ENCODE measurements at places on chromosomes 13 and 19.
A peak's percentile ranks its signal among the peaks of the same experiment; 100 is the strongest.

DNA sequence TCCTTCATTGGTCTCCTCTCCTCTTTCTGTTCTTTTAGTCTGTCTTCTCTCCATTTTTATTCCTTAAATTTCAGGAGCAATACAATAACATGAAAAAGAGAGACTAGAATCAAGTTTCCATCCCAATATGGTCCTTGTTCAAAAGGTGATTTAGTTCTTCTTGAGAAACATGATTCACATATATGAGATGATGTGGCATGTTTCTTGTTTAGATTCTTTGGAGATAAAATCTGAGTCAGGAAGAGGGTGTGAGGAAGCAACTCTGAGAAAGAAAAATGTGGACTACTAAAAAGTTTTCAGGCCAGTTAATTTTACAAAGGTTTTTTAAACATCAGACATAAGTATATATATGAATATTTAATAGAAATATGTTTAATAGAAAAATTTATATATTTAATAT lies 231.4 kb downstream of the OXGR1 start:
- DNase-seq, result no peak

GRCh38 chr19:12364391-12365235 lies 870 bp downstream of the ZNF442 start:
- peak; percentile 2 for DNase-seq

- peak; percentile 55 for DNase-seq
Measured at GRCh38 chr19:1251330-1252220, 3.2 kb downstream of the MIDN start.

DNA sequence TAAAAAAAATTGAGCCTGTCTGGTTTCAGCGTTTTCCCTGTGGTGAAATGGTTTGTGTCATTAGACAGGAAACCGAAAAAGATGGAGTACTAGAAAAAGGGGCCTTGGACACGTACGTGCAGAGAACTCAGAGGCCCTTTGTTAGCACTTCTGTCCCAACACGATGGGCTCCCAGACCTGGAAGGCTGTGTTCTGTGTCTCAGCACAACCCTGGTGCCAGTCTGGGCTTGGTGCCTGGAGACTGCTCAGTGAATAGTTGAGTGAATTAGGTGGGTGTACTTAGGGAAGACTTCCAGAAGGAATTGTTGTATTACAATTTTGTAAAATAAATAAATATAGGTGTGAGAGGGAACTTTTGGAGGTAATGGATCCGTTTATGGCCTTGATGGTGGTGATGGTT lies 8.7 kb downstream of the ZNF71 start:
- no peak for DNase-seq

DNA sequence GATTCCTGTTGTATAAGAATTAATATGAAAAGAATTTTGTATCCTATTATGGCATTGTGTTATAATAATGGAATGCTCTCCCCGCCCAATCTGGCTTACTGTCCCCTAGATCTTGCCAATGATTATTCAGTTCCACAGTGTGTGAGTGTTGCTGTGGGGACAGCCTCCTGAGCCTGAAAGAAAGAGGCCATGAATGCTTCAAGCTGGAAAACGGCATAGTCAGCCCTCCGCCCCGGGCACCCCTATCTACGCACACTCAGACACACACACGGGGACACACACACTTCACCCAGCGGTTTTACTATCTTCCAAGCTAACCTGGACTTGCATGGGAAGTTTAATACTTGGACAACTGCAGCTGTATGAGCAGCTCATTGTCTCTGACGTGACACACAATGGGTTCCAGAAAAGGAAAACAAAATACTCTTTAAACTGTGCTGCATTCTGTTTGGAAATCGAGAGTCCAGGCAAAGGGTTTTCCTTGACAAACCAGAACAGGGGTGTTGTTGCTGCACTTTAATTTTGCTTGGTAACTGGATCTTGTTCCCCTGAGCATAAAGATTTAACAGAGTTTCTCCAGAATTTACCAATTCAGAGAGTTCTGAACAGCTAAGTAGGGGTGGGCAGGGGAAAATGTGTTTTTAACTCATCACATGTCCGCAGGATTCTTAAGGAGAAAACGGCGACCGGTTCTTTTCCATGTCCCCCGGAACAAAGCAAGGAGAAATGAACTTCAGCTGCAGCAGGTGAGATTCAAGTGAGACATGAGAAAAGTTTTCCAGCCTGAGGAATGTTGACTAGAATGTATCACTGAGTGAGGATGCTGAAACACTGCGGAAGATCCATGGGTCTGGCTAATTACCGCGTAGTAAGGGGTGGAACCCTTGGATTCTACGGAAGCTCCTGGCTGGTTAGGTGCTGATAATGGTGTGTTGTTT lies 472.9 kb downstream of the FOXO1 start:
- DNase-seq, result peak; percentile 25

- DNase-seq, result no peak
Measured at GRCh38 chr13:37139356-37139755, 33.9 kb upstream of the CSNK1A1L start.

DNA sequence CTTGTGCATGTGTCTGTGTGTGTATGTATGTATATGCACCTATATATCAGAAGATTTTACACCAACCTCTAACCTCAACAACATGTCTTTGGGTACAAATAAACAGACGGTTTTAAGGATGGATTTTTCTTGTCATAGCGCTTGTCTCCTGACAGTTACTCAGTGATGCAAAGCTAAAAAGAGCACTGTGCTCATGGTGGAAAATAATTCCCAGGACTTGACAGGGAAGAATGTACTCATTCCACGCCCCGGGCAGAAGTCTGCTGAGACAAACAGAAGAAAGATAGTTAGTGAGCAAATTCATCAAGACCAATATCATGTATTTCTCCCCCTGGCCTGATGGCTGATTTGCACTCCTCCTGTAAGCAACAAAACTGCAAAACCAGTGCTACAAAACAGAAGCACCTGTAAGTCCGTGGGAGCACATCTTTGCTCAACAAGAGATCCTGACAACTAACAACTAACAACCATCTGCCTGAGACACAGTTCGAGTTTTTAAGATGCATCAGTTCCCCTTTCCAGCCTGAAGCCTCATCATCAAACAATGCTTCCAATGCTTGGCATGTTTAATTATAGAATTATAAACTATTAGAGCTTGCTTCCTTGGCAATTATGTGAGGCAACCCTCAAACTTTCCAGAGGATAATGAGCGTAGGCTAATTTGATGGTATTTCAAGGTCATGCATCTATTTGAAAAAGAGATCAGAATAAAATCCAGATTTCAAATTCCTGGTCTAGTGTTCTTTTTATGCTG lies 812.7 kb upstream of the MIR17HG start:
- no peak for DNase-seq

DNA sequence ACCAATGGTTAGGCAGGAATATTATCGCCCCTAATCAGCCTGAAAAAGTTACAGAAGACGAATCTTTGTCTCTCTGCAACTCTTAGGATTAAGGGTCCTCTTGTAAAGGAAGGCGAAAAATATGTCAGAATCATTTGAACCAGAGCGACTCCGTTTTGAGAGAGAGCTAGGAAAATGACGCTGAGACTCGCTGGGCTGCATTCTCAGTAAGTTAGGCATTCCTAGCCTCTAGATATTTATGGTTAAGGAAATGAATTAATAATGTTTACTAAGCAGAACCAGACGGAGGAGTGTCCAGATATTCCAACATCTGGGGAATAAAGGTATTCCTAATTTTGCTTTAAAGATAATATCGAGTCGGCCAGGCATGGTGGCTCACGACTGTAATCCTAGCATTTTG lies 755 bp upstream of the ZNF726 start:
- no peak for DNase-seq

- DNase-seq, result no peak
Measured at GRCh38 chr13:100125946-100126345, 37.1 kb downstream of the PCCA start.

DNA sequence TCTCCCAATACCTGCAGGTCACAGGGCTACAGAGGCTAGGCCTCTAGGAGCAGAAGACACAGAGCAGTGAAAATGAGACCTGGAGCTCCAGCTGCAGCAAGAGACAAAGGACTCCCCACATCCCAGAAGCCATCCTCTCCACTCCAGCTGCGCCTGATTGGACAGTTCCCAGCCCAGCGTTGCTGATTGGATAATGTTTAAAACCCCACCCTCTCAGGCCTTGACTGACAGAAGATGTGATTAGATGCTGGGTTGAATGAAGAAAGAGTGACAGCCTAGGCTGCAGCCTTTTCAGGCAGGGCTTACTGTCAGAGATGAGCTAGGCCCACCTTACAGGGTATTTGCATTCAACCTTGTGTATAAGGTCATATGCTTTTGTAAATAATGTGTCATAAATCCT lies 59.4 kb downstream of the ZNF708 start:
- DNase-seq, result no peak

DNA sequence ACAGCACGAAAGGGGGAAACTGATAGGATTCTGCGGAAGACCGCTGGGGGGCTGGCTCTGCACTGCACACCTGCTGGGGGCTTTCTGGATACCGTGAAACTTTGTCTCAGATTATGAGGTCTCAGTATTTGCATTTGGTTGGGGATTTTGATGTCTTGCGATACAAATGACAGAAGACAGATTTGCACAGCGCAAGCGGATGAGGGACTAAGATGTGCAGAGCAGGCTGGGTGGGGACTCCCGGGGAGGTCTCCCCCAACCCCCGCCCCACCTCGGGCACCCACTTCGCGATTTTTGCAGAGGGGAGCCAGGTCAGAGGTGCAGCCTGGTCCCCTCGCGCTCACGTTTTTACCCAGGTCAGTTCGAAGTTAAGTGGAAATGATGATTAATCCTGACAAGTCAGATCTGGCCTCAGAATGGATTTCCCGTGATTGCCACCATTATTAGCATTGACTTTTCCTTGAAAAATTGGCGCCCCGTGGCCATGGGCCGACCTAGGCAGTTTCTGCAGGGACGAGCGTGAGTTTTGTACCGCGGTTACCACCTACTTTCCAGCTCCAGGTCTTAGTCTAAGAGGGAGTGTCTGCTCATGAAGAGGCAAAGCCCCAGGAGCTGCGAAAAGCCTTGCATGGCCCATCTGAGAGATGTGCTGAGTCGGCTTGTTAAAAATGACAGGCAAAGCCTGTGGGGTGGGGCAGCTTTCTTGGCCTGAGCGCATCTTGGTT lies 1.3 kb upstream of the GJB2 start:
- no peak for DNase-seq

DNA sequence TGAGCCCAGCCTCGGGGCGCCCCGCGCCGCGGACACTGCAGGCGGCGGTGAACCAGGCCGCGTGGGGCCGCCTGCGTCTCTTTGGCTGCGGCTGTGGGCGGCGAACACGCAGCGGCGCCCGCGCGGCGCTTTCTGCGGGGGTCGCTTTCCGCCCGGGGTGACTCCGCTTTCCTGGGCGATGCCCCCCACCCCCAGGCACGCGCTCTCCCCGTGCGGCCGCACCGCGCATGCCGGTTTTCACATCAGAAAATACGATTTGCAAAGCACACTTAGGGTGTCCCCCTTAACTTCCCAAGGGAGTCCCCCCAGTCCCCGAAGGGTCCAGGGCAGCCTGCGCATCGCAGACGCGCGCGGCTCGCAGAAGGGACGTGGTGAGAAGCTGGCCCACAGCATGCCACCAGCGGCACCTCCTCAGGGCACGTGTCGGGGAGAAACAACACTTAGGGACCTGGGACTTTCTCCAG lies 5.3 kb downstream of the F7 start:
- DNase-seq, result no peak

GRCh38 chr13:46355088-46355468 lies 32.0 kb downstream of the RUBCNL start:
- DNase-seq, result no peak

DNA sequence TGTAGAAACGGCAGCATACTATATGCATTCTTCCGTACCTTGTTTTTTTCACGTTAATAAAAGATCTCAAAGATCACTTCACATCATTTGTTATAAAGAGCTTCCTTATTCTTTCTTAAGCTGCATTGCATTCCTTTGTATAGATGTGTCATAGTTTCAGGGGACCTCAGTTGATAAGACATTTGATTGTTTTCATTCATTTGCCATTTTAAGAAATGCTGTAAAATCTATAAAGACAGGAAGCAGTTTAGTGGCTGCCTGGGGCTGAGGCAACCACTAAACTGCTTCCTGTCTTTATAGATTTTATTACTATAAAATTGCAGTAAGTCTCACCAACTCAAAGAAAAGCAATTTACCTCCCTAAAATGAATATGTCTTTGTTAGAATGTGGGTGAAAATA lies 59.4 kb downstream of the ZDHHC20 start:
- DNase-seq, result no peak

- no peak for DNase-seq
Measured at GRCh38 chr13:46531953-46532352, 21.0 kb upstream of the LRCH1 start.

DNA sequence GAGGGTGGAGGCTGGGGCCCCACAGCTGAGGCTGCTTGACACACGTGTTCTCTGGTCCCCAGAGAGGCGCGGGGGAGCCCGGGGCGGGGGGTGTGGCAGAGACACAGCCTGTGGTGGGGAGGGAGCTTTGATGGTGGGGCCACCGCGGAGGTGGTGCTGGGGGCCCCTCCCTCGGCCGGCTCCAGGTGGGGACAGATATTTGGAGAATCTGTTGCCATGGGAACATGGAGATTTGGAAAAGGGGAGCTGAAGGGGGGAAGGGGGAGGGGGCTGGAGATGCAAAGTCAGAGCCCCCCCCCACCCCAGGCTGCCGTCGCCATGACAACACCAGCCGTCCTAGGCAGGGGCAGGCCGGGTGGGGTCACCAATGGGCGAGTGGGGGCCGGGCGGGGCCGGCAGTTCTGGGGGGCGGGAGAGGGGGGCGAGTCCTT lies 1.2 kb downstream of the PRKCG start:
- DNase-seq, result peak; percentile 54

GRCh38 chr13:82597747-82598146 lies 1284.5 kb downstream of the SLITRK1 start:
- DNase-seq, result no peak
